ENCODE measurements at places on chromosomes 11 and 22.
A peak's percentile ranks its signal among the peaks of the same experiment; 100 is the strongest.

GRCh38 chr11:69307421-69307820 is 13.5 kb downstream of the MYEOV start:
- DNase-seq: no peak

DNA sequence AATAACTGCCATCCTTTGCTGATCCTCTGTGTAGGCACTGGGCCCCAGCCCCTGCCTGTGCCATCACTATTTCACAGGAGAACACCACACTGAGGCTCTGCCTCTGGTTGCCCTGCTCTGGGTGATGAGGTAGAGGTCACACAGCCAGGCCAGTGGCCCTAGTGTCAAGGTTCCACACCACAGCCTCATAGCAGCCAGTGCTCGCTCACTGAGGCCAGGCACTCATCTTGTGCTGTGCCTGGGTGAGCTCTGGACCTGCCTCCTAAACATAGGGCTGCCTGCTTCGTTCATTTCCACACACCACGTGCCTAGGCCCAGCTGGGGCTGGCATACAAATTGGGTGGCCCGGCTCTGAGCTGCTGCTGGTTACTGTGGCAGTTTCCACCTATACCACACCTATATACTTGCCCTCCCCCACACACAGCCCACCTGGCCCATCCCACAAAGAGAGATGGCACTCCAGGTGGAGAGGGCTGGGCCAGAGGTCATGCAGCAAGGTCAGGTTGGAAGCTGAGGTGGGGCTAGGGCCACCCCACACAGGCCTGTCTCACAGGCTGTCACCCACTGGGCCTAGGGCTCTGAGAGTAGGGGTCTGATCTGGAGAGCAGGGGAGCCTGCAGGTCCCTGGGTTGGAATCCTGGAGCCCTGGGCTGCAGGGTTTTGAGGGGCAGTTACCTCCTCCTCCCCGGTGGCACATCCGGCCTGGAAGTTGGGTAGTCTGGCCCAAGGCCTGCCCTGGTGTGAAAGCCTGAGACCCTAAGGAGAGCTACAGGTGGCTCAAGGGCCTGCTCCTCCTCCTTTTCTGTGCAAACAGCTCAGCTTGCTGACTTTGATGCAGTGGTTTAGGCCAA is 11.2 kb downstream of the KCNQ1OT1 start:
- DNase-seq: no peak

DNA sequence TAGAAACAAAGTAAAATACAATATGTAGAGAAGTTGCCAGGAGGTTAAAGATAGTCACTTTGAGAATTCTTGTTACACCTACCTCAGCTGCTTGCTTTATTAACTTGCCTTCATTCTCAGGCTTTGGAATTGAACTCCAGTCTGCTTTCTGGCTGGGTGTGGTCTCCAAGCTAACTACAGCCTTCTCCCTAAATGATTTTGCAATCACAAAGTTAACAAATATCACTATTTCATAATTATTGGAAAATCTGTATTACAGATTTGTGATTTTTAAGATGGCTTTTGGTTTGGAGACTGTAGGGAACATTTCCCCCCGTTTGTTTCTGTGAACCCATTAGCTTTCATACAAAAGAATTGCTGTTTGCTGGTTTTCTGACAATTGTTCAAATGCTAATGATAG is 2.2 kb downstream of the PLAAT5 start:
- DNase-seq: no peak

DNA sequence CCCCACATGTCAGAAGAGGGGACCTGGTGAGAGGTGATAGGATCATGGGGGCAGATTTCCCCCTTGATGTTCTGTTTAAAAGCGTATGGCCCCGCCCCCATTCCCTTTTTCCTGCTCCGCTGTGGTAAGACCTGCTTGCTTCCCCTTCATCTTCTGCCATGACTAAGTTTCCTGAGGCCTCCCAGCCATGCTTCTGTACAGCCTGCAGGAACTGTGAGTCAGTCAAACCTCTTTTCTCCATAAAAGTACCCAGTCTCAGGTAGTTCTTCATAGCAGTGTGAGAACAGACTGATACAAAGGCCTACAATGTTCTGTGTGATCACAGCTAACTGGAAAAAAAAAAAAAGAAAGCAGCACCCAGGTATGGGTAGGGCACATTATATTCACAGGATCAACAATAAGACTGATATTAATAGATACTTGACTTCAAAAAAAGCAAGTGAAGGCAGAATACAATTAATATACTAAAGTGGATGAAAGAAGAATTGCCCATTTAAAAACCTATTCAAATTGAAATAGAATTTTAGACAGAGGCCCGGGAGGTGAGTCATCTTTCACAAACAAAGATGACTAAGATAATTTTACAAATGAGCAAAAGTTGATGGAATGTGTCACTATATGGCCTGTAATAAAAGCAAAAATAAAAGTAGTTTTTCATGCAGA is 1.7 kb upstream of the OR52K1 start:
- no peak for DNase-seq

DNA sequence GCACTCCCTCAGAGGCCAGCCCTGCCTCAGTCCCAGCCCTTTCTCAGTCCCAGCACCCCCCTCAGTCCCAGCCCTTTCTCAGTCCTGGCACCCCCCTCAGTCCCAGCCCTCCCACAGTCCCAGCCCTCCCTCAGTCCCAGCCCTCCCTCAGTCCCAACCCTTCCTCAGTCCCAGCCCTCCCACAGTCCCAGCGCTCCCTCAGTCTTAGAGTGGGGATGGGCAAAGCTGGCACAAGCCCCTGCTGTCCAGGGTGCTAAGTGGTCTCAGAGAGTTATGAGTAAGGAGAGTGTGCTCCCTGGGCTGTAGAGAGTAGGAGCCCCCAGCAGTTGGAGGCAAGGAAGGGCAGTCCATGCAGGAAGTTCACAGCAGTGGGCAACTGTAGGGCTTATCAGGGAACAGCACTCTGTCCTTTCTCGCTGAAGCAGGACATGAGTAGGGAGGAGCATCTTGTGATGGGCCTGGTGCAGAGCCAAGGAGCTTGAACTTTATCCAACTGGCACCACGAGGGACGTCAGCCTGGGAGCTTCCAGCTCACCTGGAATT is 51.4 kb upstream of the CRYBB3 start:
- DNase-seq: no peak

GRCh38 chr22:21042978-21043859 is 2.5 kb upstream of the LRRC74B start:
- DNase-seq: no peak

DNA sequence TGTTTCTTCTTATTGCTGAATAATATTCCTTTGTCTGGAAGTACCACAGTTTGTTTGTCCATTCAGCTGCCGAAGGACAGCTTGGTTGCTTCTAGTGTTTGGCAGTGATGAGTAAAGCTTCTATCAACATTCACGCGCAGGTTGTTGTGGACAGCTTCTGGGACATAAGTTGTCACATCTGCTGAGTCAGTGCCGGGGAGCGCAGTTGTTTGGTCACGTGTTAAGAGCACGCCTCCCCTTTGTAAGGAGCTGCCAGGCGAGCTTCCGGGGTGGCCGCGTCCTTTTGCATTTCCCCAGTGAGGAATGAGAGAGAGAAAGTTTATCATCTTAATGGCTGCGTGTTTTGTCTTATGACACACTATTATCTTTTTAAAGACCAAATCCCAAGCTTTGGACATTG is 30.3 kb downstream of the SAMM50 start:
- DNase-seq: no peak

- DNase-seq: no peak
Observed at GRCh38 chr22:42895541-42895981, 38.5 kb upstream of the ARFGAP3 start.

DNA sequence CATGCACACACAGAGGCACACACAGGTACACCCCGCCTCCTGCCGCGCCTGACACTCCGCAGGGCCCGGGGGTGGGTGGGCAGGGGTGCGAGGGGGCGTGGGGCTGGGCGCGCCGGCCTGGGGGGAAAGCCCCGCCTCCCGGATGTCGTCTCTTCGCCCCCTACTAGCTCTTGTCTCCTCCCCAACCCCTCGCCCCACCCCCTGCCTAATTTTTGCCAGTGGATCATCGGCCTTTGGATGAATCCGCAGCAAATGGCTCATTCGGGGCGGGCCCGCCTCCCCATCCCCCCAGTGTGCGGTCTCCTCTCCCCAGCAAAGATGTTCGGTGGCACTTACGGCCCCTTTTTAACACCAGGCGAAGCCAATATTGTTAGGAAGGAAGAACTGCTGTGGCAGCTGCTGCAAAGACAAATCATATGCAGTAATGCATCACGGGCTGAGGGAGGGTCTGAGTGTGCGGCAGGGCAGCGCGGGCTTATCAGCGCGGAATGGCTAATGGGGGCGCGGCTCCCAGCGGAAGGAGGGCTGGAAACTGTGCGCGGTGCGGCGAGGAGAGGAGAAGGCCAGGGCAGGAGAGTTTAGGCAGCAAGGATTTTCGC is 13.4 kb upstream of the NECTIN1 start:
- peak; percentile 86 for DNase-seq

DNA sequence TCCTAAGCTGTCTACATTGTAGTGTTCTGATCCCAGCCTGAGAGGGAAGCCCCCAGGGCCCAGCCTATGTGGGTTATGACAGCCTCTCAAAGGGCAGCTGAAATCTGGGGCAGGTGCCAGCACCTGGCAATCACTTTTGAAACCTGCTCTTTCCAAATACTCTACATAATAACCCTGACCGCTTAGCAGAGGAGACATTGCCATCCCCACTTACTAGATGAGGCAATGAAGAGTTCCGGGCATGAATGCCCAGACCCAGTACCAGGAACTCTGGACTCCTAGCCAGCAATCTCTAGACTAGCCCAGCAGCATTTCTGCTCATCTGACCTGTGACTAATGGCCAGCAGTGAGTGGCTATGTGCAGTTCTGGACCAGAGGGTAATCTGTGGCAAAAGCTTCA is 412.4 kb upstream of the CADM1 start:
- no peak for DNase-seq

DNA sequence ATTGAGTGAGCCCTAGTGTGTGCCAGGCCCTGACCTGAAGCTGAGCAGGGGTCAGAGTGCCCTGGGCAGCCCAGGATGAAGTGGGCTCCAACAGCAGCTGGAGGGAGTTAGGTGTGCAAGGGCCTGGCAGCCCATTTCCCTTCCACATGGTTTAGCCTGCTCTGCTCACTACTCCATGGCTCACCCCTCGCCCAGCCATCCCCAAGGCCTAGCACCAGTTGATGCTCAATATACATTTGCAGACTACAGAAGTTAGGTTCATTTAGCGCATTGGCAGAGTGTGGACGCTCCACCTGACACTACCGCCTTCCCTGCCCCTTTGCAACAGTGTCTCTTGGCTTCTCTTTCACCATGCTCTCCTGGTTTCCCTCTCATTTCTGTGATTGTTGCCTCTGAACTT is 3.8 kb downstream of the ATG16L2 start:
- no peak for DNase-seq

- no peak for DNase-seq
Observed at GRCh38 chr11:12139144-12139881, 28.9 kb downstream of the MICAL2 start.

DNA sequence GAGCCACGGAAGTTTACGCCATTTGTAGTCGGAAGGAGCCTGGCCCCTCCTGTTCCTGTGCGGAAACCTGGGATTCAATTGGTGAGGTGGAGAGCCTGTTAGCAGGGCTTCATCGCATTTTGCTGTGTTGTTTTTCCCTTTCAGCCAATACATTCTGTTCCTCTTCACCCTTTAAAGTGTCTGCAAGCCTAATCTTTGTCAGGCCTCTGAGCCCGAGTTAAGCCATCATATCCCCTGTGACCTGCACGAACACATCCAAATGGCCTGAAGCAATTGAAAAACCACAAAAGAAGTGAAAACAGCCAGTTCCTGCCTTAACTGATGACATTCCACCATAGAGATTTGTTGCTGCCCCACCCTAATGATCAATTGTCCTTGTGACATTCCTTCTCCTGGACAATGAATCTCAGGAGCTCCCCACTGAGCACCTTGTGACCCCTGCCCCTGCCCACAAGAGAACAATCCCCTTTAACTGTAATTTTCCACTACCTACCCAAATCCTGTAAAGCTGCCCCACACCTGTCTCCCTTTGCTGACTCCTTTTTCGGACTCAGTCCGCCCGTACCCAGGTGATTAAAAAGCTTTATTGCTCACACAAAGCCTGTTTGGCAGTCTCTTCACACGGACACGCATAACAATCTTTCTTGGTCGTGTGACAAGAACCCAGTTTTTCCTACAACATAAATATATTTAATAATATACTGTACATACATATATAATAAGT is 37.1 kb upstream of the MMP12 start:
- DNase-seq: no peak

DNA sequence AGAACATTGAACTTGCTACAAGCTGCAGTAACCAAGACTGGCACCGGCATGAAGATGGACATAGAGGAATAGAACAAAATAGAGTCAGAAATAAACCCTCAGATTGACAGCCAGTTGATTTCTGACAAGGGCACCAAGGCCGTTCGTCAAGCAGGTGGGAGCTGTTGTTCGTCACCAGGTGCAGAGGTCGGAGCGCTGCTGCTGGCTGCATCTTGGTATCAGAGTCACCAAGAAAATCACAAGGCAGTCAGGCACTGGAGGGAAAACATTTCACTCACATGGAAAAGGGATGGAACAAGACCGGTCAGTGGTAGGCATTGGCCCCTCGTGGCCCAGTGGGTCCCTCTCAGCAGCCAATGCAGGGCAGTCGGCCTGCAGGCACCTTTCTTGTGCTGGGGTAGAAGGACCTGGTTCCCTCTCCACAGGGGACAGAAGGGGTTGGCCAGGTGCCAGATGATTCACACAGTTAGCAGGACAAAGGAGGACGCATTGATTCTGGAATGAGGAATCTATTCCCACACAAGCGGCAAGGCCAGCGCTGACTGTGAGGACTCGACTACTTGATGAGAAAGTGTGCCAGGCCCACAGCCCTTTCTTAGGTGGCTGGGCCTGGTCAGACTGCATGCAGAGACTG is 115.8 kb upstream of the FGF3 start:
- DNase-seq: no peak

DNA sequence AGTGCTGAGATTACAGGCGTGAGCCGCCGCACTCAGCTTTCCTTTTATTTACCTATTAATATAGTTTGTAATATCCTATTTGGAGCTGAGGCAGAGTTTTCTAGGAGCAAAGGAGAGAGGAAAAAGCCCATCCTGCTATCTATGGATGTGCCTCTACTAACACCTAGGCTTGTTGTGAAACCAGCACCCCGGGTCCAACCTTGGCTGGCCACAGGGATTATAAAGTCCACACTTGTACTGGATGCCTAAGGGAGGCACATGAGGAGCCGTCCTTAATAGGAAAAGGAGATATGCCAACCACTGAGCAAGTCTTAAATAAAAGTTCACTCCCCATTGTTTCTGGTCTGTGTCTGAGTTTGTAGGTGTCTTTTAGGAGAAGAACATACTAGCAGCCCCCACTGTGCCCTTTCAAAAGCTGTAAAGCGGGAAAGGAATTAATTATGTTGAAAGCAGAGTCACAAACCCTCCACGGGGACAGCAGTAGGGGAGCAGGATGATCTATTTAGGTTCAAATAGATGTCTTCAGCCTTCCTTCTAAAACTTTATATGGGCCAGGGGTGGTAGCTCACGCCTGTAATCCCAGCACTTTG is 29.3 kb downstream of the RRP7A start:
- no peak for DNase-seq

DNA sequence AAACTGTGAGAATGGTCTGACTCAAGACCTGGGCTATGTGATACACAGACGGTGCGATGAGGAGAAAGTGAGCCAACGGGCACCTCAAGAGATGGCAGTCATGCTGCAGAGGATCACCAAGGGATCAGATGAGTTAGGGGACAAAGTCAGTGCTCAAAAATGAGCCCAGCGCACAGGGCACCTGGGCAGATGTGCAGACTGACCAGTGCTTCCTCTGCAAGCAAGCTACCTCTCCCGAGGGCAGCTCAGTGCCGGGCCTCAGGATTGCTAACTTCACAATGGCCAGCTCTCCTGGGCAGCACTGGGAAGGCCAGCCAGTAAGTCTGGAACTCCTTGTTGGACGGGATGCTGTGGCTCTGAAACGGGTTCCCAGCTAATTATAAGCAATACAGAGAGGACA is 15.3 kb downstream of the HDHD5 start:
- DNase-seq: no peak
